ENCODE measurements at places on chromosomes 5 and 9.
A peak's percentile ranks its signal among the peaks of the same experiment; 100 is the strongest.

- DNase-seq: no peak
These were observed 177.8 kb upstream of the CD180 start for GRCh38 chr5:67374378-67374777.

- DNase-seq: no peak
These were observed 273.2 kb upstream of the MPDZ start for GRCh38 chr9:13552606-13553215.

DNA sequence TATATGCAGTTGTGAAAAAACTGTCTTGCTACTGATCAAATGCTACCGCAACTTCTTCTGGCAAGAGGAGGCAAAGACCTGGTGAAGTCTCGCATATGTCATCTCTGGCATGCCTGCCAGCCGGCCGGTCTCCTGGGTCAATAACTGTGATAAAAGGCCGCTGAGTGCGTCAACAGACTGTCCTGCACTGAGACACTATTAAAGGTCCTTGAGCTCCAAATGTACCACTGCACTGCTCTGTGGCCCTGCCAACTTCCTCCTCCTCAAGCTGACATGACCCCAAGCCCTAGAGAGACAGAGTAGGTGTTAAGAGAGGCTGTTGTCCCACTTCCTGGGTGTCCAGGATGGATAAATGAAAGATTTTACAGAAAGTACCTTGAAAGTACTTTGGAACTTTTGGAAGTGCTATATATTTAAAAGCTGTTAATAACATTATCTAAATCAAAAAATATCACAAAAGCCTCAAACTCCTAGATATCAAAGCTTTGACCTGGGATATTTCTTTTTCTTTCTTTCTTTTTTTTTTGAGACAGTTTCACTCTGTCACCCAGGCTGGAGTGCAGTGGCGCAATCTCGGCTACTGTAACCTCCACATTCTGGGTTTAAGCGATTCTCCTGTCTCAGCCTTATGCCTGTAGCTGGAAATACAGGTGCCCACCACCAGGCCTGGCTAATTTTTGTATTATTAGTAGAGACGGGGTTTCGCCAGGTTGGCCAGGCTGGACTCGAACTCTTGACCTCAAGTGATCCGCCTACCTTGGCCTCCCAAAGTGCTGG is 31.5 kb downstream of the RAPGEF1 start:
- no peak for DNase-seq

GRCh38 chr5:77295863-77296378 is 85.4 kb downstream of the PDE8B start:
- DNase-seq: no peak

- no peak for DNase-seq
These were observed 160.6 kb downstream of the PJA2 start for GRCh38 chr5:109249126-109249525.

DNA sequence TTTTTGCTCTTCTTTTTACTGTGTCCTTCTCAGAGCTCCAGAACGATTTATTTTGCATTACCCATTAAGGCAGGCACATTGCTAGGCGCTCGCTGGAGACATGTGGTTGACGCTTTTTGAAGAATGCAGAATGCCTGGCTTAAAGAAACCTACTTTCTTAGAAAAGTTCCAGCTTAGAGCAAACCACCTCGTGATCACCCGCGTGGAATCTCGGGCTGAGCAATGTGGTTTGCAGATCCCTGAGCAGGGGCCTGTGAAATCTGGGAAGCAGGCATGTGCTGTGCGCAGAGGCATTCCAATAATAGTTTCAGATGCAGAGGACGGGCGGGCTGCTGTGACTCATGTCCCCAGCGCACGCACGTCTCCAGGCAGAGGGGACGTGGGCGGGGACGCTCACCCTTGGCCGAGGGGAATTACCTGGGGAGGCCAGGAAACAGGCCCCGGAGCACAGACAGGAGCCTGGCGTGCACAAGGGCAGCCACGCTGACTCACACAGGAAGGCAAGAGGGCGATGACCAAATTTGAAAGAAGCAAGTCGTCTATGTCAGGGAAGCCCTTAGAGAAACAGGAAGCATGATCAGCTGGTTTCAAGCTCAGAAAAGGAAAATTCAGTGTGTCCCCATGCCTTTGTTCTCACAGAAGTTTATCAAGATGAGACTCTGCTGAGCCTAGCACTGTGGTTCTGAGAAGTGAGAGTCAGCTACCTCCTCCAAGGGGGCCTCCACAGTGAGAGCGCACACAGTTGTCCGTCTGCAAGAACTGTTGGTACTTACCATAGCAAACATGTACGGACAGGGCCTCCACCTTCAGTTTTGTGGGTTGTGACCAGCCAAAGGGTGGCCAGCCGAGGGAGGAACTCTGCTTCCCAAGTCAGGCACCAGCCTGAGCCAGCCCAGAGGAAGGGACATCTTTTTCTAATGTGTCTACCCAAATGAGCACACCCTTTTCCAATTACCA is 218.6 kb downstream of the PIK3R1 start:
- peak; percentile 94 for DNase-seq

- no peak for DNase-seq
These were observed 9.2 kb downstream of the PCDH1 start for GRCh38 chr5:141869040-141869439.

DNA sequence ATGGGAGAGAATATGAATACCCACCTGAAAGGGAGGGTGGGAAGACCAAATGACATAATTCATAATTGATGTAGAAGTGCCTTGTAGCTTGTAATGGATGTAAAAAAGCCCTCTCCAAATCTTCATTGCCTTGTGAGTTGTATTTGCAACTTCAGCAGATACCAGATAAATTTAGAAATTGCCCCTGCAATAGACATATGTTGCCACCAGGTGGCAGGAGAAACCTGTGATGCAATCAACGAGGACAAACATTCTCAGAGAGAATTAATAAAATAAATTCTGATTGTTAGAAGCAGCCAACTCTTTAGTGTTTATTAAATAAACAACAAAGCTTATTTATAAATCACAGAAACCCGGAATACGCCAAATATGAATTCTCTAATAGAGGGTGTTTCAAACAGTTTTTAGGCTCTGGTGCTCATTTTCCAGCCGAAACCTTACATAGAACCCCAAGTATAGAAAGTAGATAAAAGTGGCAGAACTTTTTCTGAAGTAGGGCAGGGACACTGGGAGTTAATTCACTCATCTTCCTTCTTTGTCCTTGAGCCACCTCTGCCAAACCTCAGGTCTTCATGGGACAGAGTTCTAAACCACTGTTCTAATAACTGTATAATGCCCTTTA is 147.8 kb downstream of the TMEM38B start:
- no peak for DNase-seq

- no peak for DNase-seq
These were observed 29.0 kb downstream of the TENT4A start for GRCh38 chr5:6742081-6742758.

GRCh38 chr5:107428303-107428813 is 242.4 kb downstream of the EFNA5 start:
- no peak for DNase-seq

GRCh38 chr5:102216678-102217077 is 79.4 kb downstream of the SLCO4C1 start:
- DNase-seq: no peak

GRCh38 chr5:100900796-100901781 is 2.0 kb downstream of the ST8SIA4 start:
- DNase-seq: peak; percentile 91

GRCh38 chr9:137315581-137316011 is 13.5 kb upstream of the NRARP start:
- peak; percentile 14 for DNase-seq

DNA sequence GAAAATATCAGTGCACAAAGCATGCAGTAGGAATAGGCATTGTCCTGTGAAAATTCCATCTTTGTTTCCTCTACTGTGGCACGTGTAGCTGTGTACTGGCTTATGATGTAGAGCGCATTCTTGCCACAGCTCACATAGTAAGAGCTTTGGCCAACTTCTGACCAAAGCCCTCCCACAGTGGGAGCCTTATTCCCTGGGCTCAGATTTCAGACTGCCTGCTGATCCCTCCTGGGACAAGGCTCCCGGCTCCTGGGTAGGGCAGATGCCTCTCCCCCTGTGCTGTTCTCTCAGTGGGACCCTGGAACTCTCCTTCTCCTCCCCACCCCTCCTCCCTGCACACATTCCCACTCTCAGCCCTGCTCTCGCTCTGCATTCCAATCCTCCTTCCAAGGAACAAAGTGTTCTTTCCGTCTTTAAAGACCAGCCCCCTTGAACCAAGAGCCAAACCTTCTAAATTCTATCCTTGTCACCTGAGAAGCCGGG is 17.5 kb downstream of the LCP2 start:
- DNase-seq: no peak

DNA sequence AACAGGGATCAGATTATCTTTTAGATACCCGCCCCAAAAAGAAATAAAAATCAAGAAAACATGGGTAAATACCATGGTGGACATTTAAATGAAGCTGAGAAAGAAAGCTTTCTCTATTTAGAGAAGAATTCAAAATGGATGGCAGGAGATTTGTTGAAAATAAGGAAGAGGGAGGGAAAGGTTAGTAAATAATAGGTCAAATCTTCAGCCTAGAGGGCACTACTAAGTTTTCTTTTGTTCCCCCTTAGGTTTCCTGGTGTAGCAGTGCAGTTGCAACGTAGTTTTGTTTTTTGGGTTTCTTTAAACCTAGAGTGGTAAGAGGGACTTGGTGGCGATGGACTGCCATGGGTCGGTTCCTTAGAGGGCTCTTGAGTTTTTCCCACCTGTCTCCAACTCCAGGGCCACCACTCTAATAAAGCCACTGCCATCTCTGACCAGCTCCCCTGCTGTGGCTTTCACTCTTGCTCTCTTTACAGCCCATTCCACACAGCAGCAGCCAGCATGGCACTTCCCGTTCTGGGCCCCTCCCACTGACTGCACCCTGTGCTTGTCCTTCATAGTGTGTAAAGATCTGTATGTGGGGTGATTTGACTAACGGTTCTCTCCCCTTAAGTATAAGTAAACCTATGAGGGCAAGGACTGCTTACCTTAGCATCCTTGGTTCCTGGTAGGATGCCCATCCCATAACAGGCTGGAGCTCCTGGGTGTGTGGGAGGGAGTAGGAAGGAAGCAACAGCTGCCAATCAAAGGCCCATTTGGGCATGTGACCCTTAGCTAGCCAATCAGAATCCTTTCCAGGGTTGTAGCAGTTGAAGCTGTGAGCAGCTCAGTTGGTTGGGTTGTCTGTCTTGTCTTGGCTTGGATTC is 118.3 kb downstream of the SLC1A3 start:
- DNase-seq: peak; percentile 25

GRCh38 chr5:155056644-155057269 is 43.2 kb downstream of the KIF4B start:
- DNase-seq: no peak

GRCh38 chr9:92359394-92359995 is 33.7 kb downstream of the CENPP start:
- DNase-seq: no peak

DNA sequence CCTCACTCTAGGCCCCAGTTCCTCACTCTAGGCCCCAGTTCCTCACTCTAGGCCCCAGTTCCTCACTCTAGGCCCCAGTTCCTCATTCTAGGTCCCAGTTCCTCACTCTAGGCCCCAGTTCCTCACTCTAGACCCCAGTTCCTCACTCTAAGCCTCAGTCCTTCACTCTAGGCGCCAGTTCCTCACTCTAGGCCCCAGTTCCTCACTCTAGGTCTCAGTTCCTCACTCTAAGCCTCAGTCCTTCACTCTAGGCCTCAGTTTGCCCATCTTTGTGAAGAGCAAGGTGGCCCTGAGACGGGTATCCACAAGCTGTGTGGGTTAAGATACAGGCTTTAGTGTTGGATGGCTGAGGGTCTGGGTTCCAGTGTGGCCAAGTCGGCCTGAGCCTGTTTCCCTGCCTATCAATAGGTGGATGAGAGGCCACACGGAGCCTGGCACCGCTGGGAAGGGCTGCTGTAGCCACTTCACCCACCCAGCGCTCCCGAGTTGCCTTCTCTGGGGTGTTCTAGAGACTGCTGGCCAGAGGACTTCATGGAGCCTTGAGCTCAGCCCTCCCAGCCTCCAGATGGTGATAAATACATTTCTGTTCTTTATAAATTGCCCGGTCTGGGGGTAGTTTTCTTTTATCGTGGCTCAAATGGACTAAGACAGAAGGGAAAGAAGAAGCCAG is 150.2 kb downstream of the RXRA start:
- DNase-seq: no peak

DNA sequence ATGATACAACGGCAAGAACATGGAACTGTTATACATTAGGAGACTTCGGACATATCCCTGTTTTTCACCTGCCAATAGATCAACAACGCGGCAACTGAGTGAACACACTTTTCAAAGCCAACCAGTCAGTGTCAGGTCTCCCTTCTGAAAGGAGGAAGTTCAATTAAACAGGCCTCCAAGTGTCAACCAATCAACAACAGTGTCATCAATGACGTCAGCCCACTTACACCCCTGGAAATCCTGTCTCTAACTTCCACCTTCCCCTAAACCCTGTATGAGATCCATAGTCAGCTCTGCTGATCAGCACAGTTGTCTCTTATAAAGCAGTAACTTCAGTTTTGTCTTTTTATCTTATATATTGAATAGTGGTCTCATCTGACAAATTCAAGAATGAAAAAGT is 36.6 kb downstream of the DMRT3 start:
- no peak for DNase-seq

GRCh38 chr9:93129691-93130500 is 4.2 kb downstream of the NINJ1 start:
- DNase-seq: no peak

DNA sequence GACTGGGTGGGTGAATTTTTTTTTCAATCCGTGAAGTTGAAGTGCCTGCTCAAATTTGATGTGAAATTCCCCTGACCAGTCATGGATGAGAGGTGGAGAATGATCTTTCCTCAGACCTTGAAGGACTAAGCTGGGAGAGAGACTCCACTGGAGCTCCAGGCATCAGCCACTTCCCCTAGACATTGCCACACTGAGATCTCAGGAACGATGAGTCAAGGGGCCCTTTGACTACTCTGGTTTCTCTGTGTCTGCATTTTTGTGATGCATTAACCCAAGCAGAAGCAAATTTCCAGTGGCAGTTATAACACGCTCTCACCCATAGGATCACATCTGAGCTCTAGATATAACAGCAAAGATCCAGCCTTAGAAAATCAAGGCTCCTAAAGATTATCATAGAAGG is 171.2 kb upstream of the KIF2A start:
- no peak for DNase-seq

- no peak for DNase-seq
These were observed 78.2 kb downstream of the GTF3C4 start for GRCh38 chr9:132748450-132748849.

- no peak for DNase-seq
These were observed 115.7 kb downstream of the MAN2A1 start for GRCh38 chr5:109805472-109805871.

Measured in activated CD8-positive, alpha-beta memory T cell treated with anti-CD3 and anti-CD28 coated beads, Interleukin-2, amount 50 U/mL, for 4 hours (primary cell).